ENCODE measurements at places on chromosomes 13 and 19.

DNA sequence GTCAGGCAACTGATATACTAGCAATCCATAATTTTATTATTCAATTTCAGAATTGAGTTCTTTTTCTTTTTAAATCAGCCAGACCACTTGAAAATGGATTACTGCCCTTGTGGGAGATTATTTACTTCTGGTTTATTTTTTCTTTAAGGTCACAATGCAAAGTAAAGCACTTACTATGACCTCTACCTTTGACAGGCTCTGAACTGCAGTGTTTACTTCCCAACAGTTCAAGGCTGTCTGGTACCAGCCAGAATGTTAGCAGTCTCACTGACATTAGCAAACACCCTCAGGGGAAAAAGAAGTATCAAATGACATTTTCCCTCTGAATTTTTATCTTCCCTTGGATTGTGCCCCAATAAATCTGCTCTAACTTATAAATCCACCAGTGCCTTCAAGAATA, 57.5 kb downstream of the RAP2A start:
- no peak for DNase-seq

DNA sequence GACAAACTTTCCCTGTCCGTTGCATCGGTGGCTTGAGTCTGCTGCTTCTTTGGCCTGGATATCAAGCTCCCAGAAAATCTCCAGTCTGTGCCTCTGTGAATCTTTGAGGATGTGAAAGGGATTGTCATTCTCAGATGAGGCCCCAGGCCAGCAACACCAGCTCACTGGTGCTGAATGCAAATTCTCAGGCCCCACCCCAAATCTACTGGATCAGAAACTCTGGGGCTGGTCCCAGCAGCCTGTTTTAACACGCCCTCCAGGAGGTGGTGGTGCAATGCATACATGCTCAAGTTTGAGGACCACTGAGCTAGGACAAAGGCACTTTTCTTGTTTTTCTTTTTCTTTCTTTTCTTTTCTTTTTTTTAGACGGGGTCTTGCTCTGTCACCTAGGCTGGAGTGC, 23.6 kb downstream of the TNFSF11 start:
- DNase-seq: no peak

DNA sequence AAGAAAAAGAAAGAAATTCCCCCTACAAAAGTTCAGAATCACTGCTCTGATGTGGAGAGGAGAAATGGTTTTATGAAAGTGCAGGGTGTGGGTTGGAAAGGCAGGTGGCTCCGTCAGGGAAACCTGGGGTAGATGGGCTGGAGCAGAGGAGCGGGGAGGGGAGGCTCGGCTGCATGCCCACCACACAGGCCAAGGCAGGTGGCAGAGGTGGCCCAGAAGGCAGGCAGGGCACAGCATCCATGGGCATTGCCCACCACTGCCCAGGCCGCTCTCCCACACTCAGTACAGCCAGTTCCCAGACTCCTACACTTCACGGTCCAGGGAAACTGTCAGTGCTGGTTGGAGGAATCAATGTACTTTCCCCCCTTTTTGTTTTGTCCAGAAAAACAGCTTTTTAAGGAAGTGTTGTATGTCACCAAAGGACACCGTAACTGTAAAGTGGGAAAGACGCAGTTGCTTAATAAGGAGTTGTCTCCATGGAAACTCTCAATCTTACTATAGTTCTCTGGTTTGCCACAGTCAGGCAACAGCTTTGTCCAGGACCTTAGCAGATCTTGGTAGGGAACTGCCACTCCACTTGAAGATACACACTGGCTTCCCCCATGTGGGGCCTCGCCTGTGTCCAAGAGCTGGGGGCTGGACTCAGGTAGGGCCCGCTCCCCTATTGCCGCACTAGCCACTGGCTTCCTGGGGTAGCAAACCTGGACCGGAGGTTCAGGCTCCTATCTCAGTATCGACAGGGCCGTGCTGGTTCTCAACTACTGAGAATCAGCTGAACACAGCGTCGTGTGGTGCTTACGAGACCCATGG, 82.9 kb downstream of the RAB20 start:
- DNase-seq: no peak

DNA sequence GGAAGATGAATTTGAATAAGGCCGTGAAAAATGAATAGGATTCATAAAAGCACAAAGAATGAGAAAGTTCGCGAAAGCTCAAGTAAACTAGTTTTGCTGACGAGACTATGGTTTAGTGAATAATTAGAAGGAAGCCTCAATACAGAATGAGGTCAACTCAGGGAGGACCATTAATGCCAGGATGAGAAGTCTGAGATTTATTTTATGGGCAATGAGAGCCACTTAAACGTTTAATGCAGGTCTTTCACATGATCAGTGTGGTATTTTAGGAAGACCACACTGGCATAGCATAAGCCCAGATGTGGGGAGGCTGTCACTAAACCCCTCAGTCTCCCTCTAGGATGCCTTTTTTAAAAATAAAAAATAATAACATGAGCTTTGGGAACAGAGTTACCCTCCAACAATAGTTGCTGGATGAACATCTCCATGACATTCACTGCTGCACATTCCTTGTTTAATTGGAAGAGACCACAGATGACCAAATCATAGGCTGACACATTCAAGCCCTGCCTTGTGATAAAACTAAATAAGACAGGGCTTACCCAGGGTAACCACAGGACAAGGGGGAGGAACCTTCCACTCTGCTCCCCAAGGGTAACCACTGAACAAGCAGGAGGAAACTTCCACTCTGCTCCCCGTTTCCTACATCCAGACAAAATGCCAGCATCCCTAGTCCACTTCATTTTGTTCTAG, 43.6 kb upstream of the LSM14A start:
- DNase-seq: peak; percentile 69

GRCh38 chr13:113595131-113595530, 10.6 kb downstream of the TFDP1 start:
- no peak for DNase-seq

DNA sequence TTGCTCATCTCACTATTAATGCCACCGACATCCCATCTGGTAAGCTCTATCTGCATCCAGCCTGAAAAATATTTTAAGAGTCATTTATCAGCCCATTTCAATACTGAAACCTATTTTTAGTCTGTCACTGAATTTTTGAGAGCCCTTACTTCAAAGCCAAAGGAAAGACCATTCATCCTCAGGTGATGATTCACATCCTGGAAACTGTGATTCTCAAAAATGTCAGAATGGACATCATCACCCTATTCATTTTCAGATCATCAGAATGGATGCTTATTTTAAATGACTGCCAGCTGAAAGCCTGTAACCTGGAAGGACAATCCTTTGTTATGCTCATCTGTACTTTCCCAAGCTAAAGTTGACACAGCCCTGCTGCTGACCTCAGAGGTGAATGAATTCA, 27.0 kb downstream of the TNFSF11 start:
- peak; percentile 6 for DNase-seq

GRCh38 chr13:83229574-83230305, 652.5 kb downstream of the SLITRK1 start:
- peak; percentile 19 for DNase-seq

GRCh38 chr13:95209109-95209508, 92.1 kb downstream of the ABCC4 start:
- DNase-seq: no peak

DNA sequence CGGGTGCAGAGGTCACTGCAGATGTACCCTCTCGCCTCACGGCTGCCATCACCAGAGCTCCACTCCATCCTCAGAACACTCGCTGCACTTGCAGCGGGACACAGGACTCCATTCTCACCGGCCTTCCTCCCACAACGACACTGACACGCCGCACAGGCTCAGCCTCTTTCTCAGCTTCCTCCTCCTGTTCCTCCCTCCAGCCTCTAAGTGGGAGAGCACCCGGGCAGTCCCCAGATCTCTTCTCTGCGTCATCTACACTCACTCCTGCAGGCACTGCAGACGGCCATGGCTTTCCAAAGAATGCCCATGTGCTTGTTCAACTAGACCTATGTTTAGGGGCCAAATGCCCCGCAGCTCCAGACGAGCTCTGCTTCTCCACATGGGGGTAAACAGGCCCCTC, 14.3 kb upstream of the FKRP start:
- DNase-seq: no peak

- DNase-seq: peak; percentile 45
These were observed 24.2 kb upstream of the GRWD1 start for GRCh38 chr19:48421548-48421947.

GRCh38 chr13:80555796-80556678, 215.1 kb upstream of the SPRY2 start:
- DNase-seq: no peak

DNA sequence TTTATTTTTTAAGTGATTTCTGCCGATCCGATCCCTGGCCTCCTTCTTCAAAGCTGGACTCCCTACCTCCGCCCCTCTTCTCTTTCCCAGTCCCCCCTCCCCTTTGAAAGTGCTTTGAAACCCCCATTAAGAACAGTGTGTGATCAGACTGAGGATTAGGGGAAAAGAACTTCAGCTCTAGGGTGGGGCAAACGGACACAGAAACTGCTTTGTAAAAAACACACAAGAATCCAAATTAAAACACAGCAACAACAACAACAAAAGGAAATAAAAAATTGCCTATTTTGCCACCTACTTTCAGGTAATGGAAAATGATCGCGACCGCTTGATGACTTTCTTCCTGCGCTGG, 1.4 kb downstream of the SPRY2 start:
- no peak for DNase-seq

- DNase-seq: no peak
These were observed 30.0 kb upstream of the ISYNA1 start for GRCh38 chr19:18467978-18468377.

DNA sequence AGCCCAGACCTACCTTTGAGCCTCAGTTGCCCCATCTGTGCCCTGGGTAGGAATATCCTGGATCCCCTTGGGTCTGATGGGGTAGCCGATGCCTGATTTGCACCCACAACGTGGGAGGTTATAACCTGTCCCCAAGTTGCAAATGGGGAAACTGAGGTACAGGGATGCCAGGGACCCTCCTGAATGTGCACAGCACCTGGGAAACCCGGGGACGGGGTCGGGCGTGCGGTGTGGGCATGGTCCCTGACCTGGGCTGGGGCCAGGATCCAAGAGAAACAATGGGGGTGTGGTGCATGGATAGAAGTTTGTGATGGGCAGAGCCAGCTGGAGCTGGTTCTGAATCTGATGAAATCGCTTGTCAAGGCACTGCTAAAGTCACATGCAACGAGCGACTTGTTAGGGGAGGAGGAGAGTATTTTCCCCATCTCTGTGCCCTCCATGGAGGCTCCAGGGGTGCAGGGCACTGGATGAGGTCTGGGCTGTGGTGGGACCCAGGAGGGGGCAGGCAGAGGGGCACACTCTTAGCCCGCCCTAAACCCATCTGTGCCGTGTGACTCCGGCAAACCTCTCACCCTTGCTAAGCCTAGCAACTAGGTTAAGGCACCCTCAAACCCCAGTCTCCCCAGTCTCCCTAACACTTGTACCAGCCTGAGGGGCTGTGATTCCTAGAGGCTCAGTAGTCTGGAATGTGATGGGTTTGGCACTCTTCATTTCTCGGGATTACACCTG, 749 bp downstream of the GDF15 start:
- peak; percentile 77 for DNase-seq

DNA sequence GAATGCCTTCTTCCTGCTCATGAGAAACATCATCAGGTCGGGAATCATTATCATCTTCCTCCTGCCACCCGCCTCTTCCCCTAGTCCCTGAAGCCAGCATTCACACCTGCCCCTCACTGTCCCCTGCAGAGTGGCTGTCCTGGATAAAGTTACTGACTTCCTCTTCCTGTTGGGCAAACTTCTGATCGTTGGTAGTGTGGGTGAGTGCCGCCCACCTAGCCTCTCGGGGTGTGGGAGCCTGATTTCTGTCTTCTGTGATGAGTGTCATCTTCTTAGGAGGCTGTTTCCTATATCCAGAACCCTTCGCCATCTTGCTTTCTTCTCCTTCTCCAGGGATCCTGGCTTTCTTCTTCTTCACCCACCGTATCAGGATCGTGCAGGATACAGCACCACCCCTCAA, 12.5 kb downstream of the SLC44A2 start:
- no peak for DNase-seq

GRCh38 chr13:108903613-108904012, 274.2 kb downstream of the MYO16 start:
- no peak for DNase-seq

DNA sequence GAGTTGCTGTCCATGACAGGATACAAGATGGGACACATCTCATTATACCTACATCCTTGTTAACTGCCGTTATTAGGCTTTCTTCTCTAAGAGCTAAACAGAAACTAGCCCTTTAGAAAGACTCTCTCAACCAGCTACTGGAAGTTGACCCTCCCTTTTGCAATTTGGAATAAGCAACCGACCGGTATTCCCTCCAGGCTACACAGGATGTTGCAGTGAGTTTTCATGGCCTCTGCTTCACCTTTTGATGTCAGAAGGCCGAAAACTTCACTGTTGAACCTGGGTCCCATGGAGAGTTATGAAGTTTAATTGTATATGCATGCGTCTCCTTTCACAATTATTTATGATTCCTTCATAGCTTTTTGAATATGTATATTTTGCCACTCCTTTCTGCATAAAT, 1042.5 kb upstream of the SPRY2 start:
- DNase-seq: no peak

GRCh38 chr13:43785261-43785649, 1.5 kb downstream of the ENOX1 start:
- DNase-seq: no peak

- DNase-seq: no peak
These were observed 27.5 kb downstream of the TBC1D4 start for GRCh38 chr13:75454497-75454896.

- no peak for DNase-seq
These were observed 30.2 kb downstream of the EFNB2 start for GRCh38 chr13:106505295-106505694.

DNA sequence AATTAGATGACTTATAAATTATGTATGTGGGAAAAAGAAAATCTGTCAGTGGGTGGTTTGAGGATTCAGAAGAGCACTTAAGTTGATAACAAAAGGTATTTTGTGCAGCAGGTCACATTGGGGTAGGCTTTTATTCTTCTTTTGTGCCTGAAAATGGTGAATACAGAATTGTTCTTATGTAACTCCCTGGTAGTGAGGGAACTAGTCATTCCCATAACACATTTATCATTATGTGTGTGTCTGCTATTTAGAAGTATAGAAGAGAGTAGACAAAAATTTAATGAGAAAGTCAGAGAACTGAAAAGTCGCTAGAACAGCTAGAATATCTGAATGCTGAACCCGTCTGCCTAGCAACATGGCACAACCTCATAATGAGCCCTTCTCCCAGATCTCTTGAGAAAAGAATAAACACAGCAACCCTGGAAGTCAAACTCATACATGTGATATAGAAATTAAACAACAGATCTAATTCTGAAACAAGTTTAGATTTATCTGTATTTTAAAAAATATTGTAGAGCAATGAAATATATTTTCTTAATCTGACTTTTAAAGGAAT, 111.8 kb upstream of the EDNRB start:
- no peak for DNase-seq

- DNase-seq: no peak
These were observed 13.5 kb upstream of the FKRP start for GRCh38 chr19:46732172-46732938.

DNA sequence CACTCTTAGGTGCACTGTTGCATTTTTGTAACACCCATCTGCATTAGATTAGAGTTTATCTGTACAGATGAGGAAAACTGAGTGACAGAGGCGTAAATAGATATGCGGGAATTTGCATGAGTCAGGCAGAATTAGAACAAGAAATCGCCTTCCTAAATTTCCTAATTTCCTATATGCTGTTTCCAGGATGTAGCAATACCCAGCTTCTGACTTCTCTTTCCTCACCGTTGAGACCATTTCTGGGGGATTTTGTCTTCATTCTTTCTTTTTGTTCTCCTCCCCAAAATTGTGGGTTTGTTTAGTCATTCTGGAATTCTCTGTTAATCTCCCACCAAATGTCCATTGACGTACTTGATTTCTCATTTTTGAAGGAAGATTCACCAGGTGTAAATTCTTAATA, 10.6 kb upstream of the ZNF792 start:
- peak; percentile 26 for DNase-seq
